Brain microvascular endothelial cell (primary cell): ENCODE measurements at places on chromosomes 5 and 9.

- no peak for DNase-seq
These were observed 378.3 kb downstream of the BRINP1 start for GRCh38 chr9:118990949-118991348.

DNA sequence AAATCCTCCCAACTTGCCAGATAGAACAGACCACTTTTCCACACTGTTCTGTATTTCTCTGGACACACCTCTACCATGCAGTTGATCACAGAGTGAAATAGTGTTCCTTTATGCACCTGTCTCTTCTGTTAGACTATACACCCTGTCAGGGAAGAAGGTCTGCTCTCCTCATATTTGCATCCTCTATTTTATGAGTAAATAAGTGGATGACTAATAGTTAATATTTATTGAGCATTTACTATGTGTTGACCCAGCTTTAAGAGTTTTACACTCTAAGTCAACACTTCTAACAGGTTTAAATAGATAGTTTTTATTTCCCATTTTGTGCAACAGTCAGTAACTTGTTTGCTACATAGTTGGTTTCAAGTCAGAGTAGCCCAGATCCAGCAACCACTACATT lies 452.8 kb upstream of the MPDZ start:
- DNase-seq, result no peak

DNA sequence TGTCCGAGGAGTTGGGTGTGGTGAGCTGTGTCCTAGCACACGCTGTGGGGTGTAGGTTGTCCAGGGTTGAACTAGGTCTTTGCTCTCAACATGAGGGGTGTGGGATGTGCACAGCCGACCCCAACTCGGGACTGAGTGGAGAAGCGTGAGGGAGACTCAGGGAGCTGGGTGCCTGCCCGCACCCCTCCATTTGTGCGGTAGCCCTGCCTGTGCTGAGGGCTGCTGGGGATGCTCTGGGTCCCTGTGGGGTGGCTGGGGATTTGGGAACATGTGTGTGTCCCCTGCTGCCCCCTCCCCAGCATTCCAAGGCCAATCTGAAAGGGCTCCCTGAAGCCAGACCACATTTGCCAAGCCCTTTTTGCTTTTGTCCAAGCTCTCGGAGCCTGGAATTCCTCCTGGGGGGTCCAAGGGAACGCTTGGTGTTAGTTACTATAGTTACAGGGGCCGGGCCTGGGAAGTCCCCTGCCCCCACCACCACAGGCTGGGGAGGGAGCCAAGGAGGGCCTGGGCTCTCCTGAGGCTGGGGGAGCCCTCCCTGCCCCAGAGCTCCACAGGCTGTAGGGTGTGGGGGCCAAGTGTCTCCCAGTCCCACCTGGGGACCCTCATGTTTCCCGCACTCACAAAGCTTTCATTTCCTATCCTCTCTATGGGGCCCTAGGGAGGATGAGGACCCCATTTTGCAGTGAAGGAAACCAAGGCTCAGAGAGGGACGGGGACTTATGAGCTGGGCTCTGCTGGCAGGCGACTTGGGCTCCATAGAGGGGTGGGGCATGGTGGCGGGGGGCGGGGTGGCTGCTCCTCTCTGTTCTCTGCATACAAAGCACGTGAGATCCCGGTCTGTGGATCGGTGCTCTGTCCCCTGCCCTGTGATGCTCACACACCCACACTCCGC lies 1.1 kb downstream of the CRB2 start:
- no peak for DNase-seq

GRCh38 chr9:121883281-121884056 lies 209.6 kb downstream of the TTLL11 start:
- peak; percentile 57 for DNase-seq

DNA sequence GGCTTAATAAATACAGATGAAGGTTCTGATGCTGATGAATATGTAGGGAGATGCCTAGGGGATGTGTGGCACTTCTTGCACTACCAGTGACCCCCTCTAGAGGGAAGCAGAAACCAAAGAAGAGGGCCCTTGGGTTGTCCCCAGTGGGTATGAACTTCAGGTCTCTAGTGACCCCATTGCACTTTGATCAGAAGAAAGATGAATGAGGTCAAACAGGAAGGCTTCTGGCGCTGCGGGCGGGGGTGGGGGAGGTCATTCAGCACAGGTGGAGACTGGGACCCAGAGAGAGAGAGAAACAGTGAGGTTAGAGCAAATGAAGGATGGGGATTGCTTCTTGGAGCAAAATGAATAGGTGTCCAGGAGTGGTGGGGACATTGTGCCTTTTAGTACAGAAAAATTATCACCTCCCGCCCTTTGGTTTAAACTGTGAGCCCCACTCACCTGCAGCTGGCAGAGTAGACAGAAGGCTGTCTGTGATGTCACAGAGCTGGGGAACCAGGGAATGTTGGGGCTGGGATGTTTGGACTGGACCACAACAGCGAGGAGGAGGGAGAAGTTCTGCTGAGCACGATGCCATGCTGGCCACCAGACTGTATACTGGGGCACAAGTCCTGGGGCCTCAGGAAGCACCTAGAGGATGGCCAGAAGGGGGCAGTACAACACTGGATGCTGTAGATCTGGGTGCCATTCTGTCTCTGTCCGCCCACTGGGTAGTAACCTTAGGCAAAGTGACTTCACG lies at the start of gene TEX48:
TSS of gene TEX48 (minus strand) at position 599 of the 739 bp plus-strand sequence. CDS start 10,469 bp downstream, outside the sequence.
- peak; percentile 63 for DNase-seq

DNA sequence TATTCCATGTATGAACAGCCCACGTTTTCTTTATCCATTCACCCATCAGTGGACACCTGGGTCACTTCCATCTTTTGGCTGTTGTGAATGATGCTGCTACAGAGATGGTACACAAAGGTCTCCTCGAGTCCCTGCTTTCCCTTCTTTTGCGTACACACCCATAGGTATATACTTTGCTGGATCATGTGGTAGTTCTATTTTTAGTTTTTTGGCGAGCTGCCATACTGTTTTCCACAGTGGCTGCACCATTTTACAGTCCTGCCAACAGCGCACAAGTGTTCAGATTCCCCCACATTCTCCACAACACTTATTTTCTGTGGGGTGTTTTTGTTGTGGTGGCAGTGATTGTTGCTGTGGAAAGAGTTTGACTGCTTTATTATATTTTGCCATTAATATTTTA lies 16.2 kb downstream of the RAPGEF1 start:
- DNase-seq, result no peak

- DNase-seq, result no peak
These were observed 30.2 kb downstream of the EFNA5 start for GRCh38 chr5:107640568-107640967.

GRCh38 chr5:5141625-5142525 lies 1.7 kb downstream of the ADAMTS16 start:
- DNase-seq, result peak; percentile 52

- no peak for DNase-seq
These were observed 1627.7 kb upstream of the CDH9 start for GRCh38 chr5:28666110-28666509.

- DNase-seq, result no peak
These were observed 192.9 kb downstream of the PIK3R1 start for GRCh38 chr5:68408345-68408871.

- peak; percentile 49 for DNase-seq
These were observed 113.0 kb downstream of the GAPVD1 start for GRCh38 chr9:125374443-125375309.

GRCh38 chr5:136768457-136768856 lies 403.1 kb upstream of the TRPC7 start:
- no peak for DNase-seq

- DNase-seq, result no peak
These were observed 26.4 kb upstream of the ADAMTSL1 start for GRCh38 chr9:18447541-18447940.

DNA sequence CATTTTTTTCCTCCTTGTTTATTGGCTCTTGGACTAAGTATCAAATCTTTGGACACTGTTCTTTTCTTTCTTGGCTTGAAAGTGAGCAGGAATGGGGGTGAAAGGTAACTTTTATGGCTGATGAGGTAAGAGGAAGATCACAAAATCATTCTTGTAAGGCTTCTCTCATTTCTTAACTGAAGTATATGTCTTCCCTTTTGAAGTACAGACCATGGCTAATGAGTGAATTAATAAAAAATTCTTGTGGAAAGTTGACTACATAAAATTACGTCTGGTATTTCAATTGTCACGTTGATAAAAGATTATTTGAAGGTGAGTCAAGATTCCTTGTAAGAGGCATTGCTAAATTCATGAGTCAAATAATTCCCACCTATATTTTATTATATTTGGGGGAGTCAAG lies 25.1 kb downstream of the VCAN start:
- no peak for DNase-seq

DNA sequence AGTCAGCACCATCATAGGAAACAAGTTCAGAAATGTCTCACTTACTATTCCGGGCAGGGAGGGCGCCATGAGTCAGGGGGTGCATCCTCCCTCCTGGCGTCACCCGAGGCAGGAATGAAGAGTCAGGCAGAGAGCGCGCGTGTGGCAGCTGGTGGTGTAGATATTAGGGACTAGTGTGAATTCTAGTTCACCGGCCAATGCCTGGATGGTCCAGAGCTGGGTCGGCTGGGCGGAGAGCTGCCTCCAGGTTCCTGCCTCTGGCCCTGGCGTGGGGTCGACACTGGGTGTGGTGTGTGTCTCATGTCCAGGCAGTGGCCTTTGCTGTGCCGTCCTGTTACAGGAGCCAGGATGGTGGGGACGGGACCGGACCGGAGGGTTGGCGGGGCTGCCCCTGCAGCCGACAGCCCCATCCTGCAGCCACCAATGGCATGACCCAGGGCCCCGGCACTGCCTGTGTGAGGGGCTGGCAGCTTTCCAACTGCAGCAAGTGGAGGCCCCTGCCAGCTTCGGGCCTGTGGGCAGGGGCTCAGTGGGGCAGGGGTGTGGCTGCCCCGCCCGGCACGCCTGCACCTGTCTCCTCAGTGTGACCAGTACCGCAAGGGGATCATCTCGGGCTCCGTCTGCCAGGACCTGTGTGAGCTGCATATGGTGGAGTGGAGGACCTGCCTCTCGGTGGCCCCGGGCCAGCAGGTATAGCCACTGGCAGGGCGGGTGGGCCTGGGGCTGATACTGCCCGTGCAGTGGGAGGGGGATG lies 9.1 kb downstream of the DIPK1B start:
- peak; percentile 78 for DNase-seq

DNA sequence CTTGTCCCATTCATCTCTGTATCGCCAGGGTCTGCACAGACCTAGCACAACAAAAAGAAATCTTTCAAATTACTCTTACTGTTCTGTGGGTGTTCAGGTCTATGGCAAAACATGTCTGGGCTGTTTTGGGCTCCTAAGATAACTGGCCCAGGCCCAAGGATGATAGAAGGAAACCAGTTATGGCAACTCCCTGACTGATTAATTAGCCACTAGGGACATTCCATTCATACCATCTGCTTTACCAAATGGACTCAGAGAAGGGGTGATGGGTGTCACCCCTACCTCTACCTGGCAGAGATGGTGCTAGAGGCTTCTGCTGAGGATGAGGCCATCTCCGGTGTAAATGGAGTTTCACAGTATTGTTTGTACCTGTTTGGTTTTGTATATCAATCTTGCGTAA lies 1.9 kb downstream of the SLC31A2 start:
- no peak for DNase-seq

- DNase-seq, result no peak
These were observed 561.1 kb upstream of the ACO1 start for GRCh38 chr9:31823365-31823764.

GRCh38 chr9:81207651-81208050 lies 481.7 kb downstream of the TLE1 start:
- no peak for DNase-seq
